Activated CD8-positive, alpha-beta T cell treated with anti-CD3 and anti-CD28 coated beads, Interleukin-2, amount 10 ng/mL, durations not matched to agents 7 days and 5 days (primary cell): ENCODE measurements at places on chromosomes 16 and 17. TPM values are rescaled to one million over a fixed set of nuclear protein-coding genes. Genes with fewer than 3 reads are reported as not detected.

DNA sequence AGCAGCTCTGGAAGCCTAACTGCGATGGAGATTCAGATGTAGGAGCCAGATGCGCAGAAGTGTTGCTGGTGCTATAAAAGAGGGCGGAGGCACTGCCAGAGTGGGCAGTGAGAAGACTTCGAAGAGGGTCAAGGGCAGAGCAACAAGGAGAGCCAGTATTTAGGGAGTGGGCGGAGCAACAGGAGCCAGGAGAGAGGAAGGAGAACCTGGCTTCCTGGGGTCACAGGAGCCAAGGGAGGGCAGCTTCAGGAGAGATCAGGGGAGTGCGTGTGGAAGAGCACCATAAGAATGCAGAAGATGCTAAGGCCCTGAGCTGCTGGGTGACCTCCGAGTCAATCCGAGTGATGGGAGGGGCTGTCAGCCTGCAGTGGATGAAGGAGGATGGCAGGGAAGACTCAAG, 14.4 kb upstream of the MRPS23 start:
- H3K4me1 ChIP-seq = peaks cover 31% of the 10 kb centered on the region
- no peak overlapping the region for H3K4me3 ChIP-seq
- peaks cover 38% of the 10 kb centered on the region for H3K27me3 ChIP-seq
- H3K27ac ChIP-seq = no peak overlapping the region
- DNase-seq = no peak
- H3K36me3 ChIP-seq = no peaks in the 10 kb centered on the region

RGS11 gene
- total RNA-seq = not detected

GRCh38 chr17:57104461-57105175, 19.6 kb downstream of the AKAP1 start:
- no peak overlapping the region for H3K27ac ChIP-seq
- no peaks in the 10 kb centered on the region for H3K27me3 ChIP-seq
- peaks cover 11% of the 10 kb centered on the region for H3K4me1 ChIP-seq
- H3K4me3 ChIP-seq = no peak overlapping the region
- no peaks in the 10 kb centered on the region for H3K36me3 ChIP-seq
- no peak for DNase-seq

DNA sequence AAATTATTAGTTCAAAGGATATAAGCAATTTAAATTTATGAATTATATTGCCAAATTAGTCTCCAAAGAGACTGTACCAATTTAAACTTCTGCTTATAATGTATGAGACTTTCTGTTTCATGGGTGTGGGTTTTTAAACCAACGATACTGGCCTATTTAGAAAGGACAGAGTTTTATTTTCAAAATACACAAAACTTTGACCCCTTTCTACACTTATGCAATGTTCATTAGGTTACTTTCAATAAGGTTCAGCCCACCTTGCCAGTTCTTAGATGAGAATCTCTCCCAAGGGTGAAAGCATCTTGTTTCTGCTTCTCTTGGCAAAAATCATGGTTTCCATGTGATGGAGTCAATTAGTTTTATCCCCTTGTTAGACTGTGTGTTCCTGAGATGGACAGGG, 84.7 kb downstream of the MYO1D start:
- H3K27me3 ChIP-seq = peaks cover 4% of the 10 kb centered on the region
- no peak for DNase-seq
- H3K36me3 ChIP-seq = no peaks in the 10 kb centered on the region
- no peak overlapping the region for H3K27ac ChIP-seq
- no peak overlapping the region for H3K4me3 ChIP-seq

DNA sequence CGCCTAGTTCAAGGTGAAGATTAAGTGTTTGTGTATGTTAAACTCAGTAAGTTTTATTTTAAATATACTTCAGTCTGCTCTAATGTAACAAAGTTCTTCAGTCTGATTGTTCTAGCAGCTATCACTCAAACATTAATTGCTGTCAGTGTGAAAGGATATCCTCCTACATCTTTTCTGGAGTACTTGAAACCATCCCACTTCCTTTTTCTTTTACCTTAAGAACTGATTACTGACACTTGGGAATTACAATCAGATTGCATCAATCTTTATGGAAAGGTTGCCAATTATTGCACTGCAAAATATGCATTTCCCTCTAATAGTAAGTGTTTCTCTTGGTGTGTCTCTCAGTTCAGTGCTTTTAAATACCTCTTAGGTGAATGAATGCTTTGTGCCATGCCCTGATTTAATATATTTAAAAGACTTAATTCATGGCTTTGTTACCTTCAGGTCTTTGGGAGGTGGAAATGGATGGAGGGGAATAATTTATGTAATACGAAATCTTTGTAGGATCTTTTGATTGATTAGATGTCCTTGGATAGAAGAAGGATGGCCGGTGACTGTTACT, 16.6 kb downstream of the MRTFB start:
- H3K36me3 ChIP-seq = peaks cover 6% of the 10 kb centered on the region
- no peak overlapping the region for H3K27ac ChIP-seq
- H3K27me3 ChIP-seq = no peaks in the 10 kb centered on the region
- no peaks in the 10 kb centered on the region for H3K4me1 ChIP-seq
- no peak for DNase-seq

GRCh38 chr16:27239026-27239425, 29.5 kb downstream of the NSMCE1 start:
- peaks cover 97% of the 10 kb centered on the region for H3K4me1 ChIP-seq
- no peaks in the 10 kb centered on the region for H3K27me3 ChIP-seq
- H3K27ac ChIP-seq = peak overlapping the region; percentile 99
- H3K36me3 ChIP-seq = peaks cover 35% of the 10 kb centered on the region
- no peak overlapping the region for H3K4me3 ChIP-seq

TAF1C gene
- total RNA-seq = 62.3 TPM
